ENCODE measurements at places on chromosomes 11 and 22.

DNA sequence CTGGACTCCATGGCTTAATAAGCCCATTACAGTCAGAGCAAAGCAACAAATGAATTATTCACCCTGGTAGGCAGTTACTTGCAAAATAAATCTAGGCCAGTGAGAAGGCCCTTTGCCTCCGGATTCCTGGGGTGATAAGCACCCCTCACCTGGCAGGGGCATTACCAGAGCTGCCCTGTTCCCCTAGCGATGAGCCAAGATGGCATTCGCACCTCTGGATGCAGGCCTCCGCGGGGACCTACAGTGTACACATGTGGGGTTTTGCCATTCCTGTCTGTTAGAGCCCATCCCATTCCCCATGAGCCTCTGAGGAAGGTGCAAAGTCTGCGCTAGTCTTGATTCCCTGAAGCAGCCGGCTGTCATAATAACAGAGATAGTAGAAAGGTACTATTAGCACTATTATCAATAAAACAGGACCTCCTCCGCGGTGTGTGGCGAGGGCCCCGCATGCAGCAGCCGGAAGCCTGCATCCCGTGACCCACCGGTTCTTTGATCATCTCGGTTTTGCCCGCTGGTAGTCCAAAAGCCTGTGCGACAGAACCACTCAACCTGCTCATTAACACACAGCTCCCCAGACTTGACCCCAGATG, 344.3 kb downstream of the BRD1 start:
- DNase-seq = no peak

GRCh38 chr11:133041181-133041580, 491.1 kb downstream of the OPCML start:
- DNase-seq = no peak

- no peak for DNase-seq
Measured at GRCh38 chr11:81098471-81098870, 1635.2 kb downstream of the FAM181B start.

- no peak for DNase-seq
Measured at GRCh38 chr22:23514322-23515038, 65.6 kb downstream of the IGLL1 start.

DNA sequence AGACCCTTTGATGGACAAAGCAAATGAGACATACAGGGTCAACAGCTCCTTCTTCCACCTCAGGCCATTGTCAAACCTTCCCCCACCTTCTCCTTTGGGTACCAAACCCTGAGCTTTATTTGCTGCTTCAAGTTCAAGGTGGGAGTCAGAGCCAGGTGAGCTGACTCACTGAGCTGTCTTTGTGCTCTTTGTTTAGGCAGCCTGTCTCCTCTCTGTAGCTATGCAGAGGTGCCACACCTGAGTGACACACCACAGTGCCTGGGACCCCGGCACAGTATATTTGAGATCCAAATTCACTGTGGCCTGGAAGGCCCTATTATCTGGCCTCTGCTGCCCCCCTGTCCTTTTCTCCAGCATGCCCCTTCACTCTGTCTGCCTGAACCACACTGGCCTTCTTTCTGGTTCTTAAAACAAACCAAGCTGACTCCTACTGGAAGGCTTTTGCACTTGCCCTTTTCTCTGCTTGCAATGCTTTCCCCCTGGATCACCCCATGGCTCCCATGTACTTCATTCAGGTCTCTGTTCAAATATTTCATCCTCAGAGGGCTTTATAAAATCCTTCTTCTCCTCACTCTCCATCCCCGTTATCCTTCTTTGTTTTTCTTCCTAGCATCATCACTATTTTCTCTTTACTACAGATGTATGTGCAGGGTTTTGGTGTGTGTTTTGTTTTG, 16.1 kb downstream of the LMO2 start:
- no peak for DNase-seq

DNA sequence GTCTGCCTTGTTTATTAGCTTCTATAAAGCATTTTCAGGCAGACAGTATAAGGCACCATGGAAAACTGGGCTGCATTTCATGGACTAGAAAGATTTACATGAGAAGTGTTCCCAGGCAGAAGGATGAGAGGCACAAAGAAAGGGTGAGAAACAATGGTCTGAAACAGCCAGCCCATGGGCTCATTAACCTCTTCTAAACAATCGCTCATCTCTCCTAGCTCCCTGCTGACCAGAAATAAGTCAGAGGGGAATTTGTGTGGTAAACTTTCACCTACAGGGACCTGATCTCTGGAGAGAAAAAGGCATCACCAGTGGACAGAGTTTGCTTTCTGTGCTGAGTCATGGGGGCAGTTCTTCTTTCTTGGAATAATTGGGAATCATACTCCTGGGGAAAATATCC, 51.8 kb upstream of the KIRREL3 start:
- no peak for DNase-seq

DNA sequence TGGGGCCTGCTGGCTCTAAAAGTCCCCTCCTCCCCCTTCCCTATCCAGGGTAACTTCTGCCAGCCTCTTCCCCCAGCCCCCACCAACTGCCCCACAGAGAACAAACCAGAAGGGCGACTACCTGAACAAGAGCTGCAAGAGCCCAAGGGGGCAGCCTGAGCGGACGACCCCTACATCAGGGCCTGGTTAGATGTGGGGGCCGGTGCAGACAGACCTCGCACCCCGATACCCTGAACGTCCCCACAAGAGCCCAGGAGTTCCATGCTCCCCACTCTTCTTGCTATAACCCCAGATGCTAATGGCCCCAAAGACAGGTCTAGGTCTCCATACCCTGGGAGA, 20.7 kb downstream of the SUN2 start:
- DNase-seq = no peak

DNA sequence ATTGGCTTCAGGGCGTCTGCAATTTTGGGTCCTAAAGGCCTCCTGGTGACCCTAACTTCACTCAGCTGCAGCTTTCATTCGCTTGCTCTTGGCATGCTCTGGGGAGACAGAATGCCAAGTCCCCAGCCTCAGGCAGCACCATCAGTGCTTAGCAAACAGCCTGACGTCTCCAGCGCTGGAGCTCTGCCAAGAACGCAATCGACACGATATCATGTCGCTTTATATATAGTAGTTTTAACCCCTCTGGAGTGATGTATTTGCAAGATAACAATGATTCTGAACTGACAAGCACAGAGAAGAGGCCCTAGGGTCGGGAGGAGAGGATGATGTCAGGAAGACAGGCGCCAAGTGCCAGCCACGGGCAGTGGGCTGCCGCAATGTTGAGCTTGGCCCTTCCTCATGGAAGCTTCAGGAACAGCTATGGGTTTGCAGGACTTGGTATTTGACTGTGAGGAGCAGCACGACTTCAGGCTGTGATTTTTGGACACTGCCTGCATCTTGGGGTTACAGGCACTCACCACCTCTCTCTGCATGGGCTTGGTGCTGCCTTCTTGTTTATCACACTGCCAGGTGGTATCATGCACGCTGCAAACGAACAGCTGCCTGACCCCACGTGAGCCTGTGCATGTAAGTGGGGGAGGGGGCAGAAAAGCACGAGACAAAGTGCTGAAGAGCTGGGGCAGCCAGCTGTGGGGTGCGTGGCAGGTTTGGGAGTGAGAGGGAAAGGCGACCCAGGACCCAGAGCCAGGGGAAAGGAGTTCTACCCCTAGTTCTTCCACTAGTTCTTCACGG, 26.1 kb downstream of the B3GAT1 start:
- DNase-seq = no peak

DNA sequence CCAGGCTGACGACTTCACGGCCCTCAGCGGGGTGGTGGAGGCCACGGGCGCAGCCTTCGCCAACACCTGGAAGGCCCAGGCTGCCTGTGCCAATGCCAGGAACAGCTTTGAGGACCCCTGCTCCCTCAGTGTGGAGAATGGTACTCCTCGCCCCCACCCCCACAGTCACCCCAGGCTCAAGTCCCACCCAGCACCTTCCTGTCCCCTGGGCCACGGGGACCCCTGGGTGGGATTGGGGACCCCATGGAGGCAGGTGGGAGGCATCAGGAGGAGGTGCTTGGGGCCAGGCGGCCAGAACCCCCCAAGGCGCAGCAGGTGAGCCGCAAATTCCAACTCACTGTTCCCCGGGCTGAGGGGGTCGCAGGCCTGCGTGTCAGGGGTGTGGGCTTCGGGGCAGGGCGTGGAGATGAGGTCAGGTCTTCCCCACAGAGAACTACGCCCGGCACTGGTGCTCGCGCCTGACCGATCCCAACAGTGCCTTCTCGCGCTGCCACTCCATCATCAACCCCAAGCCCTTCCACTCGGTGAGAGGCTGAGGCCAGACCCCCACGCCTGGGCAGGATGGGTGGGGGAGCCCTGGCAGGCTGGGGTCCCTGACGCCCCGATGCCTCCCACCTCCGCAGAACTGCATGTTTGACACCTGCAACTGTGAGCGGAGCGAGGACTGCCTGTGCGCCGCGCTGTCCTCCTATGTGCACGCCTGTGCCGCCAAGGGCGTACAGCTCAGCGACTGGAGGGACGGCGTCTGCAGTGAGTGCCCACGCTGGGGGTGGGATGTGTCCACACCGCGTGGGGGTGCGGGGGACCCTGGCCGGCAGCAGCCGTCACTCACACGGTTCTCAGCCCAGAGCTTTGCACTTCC, 9.4 kb downstream of the MUC5B start:
- no peak for DNase-seq

DNA sequence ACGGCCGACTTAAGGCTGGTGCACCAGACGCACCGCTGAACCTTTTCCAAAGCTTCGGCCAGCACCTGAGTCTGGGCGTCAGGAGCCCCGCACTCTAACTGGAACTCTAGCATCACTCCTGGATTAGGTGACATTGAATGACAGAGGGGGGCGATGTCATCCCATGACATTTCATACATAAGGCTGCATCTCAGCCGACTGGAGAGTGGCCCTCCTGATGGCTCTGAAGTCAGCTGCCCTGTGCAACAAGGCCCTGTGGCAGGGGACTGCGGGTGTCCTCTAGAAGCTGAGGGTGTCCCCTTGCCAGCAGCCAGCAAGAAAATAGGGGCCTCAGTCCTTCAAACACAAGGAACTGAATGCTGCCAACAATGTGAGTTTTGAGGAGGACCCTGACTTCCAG, 10.1 kb upstream of the FADS3 start:
- DNase-seq = no peak

- no peak for DNase-seq
Measured at GRCh38 chr22:48719978-48720661, 1107.6 kb downstream of the BRD1 start.

GRCh38 chr11:12784445-12784844, 110.2 kb downstream of the TEAD1 start:
- no peak for DNase-seq

DNA sequence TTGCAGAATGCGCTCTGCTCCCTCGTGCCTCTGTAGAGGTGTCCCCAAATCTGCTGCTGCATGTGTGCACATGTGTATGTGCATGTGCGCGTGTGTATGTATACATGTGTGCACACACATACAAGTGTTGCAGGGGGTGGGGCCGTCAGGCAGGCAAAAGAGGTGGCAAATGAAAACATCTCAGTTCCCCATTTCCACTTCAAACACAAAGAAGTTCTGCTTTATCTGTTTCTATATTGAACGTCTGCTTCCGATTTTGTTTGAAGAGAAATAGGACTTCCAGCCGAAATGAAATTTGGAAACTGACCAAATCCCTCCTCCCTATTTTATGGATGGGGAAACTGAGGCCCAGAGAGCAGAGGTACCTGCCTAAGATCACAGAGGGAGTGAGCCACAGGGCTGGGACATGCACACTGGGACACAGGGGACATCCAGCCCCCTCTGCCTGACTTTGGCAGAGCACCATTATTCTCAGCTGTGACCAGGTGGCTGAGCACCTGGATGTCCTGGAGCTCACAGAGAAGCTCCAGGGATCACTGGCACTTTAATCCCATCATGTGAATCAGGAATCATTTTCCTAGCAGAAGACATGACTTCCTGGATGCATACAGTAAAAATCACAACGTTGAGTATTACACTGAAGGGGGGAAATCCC, 41.2 kb upstream of the ALX4 start:
- DNase-seq = no peak

- DNase-seq = peak; percentile 30
Measured at GRCh38 chr22:29306175-29306834, at the start of gene GAS2L1. Gene GAS2L1 (plus strand): TSS chr22:29306650. CDS start chr22:29308106, 1,456 bp downstream.

GRCh38 chr11:118151431-118151830, 1.2 kb downstream of the SCN4B start:
- DNase-seq = no peak

DNA sequence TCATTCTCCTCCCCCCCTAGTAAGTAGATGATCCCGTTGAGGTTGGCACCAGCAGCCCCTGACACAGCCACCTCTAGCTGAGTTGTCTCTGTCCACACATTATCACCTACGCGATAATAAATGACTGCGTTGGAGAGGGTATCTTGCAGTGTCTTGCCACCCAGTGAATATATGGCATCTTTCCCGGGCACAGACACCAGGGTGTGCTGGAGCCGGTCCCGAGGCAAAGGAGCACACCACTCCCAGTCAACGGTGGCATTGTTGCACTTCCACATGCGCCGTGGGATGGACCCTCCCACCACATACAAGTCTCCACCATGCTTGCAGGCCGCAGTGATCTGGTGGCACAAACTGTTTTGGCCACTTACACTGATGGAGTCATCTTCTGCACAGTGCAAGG, 5.4 kb downstream of the KBTBD4 start:
- DNase-seq = no peak

GRCh38 chr22:35352214-35353111, 28.4 kb upstream of the HMOX1 start:
- peak; percentile 40 for DNase-seq

DNA sequence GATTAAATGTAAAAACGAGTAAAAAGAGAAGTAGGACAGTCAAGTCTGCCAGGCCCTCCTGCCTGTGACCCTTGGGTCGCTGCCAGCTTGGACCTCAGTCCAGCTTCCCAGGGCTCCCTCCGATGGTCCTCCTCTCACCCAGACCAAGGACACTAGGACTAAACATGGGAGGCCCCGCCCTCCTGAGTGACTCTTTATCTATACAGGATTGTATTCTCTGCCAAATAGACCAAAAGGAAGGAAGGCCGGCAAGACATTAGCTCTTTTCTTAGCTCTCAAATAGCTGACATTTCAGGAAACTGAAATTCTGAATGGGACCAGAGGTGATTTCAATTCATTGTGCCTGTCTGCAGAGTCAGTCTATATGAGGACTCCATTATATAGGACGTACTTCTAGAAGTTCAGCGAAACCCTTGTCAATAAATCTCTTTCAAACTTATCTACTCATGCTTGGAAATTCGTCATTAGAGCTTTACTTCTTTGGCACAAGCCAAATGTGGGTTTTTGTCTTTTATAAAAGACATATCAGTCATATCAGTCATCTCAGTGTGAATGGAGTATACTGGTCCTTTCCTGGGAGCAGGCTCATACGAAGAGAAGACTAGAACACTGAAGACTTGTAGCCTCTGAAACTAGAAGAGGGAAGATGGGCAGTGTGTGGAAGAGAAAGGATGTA, 28.5 kb downstream of the ADORA2A start:
- no peak for DNase-seq

GRCh38 chr11:1632053-1632714, 2.6 kb downstream of the KRTAP5-5 start:
- no peak for DNase-seq

GRCh38 chr11:59756845-59757244, 1.7 kb downstream of the STX3 start:
- DNase-seq = no peak

DNA sequence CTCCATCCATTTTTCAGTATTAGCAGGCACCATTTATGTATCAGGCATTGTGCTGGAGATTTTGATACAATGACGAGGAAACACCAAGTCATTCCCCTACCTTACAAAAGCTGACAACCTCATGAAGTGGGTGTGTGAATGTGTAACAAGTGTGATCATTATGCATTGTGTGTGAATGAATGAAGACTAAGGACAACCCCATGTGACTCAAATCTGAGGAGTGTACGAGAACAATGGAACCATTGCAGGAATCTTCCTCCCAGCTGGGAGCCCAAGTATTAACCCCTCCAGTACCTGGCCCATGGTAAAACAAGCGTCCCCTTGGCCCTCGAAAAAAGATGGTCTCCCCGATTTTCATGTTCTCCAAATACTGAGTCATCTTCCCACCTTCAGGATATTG, 4.4 kb downstream of the CYB5R2 start:
- no peak for DNase-seq
